Body of pancreas (tissue), 4 donors: ENCODE measurements at places on chromosomes 2 and 18. TPM values are rescaled to one million over a fixed set of nuclear protein-coding genes. Genes with fewer than 3 reads are reported as not detected.

GRCh38 chr2:230842473-230842872, 22.3 kb upstream of the ITM2C start:
- H3K27ac ChIP-seq = no peak overlapping the region
- H3K4me1 ChIP-seq = no peaks in the 10 kb centered on the region
- H3K36me3 ChIP-seq = no peaks in the 10 kb centered on the region
- H3K27me3 ChIP-seq = no peaks in the 10 kb centered on the region
- DNase-seq = no peak
- no peak overlapping the region for H3K4me3 ChIP-seq

DNA sequence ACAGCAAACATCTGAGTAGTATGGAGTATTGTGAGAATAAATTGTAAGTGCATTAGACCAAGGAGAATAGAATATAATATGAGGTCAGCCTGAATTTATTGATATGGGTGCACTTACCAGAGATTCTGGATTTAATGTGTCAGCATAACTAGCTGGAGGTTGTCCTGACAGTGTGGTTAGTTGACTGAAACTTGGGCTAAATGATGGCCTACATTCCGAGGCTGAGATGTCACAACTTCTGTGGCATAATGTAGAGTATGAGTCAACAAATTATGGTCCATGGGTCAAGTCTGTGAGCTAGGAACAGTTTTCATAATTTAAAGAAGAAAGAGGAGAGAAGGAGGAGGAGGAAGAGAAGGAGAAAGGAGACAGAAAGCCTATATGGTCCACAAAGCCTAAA, 127.6 kb downstream of the QPCT start:
- no peak overlapping the region for H3K4me3 ChIP-seq
- H3K27me3 ChIP-seq = no peaks in the 10 kb centered on the region
- no peak for DNase-seq
- no peak overlapping the region for H3K27ac ChIP-seq
- no peaks in the 10 kb centered on the region for H3K4me1 ChIP-seq

IL18R1 gene
- 3.1 TPM for total RNA-seq

ANKMY1 gene
- total RNA-seq = 26.0 TPM

CXCR4 gene
- total RNA-seq = 10.6 TPM
